Inflammatory macrophage (primary cell): ENCODE measurements at places on chromosomes 12 and 14.

GRCh38 chr14:75630695-75631452, 29.8 kb downstream of the ERG28 start:
- no peak for DNase-seq

DNA sequence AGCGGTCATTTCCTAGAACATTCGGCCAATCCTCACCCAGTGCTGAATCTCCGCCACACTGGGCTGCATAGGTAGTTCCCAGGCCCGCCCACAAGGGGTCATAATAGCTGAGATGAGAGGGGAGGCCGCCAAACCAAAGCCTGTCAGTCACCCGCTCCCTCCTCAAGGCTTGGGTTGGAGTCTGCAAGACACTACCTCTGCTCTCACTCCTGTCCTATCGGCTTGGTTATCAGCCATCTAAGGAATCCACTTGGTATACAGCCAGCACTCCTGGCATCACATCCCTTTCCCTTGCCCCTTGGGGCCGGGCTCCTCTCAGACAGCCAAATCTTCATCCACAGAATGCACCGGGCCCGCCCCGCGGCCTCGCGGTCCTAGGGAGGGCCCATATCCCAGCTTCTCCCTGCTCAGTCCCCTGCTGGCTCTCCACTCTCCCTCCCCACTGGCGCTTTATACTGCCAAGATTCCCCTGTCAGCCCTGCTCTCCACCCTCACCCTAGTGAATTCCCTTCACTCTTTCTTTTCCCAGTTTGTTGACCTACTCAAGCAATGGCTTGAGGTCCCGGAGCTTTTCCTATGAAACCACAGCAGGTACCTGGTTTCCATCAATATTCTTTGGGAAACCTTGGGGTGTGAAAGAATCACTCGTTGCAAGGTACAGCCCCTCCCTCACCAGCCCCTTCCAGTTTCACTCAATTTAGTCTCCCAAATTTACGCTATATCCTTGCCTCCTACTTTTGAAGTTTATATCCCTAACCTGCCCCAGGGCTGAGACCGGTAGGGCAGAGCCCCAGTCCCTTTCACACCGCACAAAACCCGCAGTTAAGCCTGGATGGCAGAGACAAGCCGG, 1.4 kb downstream of the IFFO1 start:
- peak; percentile 67 for DNase-seq

DNA sequence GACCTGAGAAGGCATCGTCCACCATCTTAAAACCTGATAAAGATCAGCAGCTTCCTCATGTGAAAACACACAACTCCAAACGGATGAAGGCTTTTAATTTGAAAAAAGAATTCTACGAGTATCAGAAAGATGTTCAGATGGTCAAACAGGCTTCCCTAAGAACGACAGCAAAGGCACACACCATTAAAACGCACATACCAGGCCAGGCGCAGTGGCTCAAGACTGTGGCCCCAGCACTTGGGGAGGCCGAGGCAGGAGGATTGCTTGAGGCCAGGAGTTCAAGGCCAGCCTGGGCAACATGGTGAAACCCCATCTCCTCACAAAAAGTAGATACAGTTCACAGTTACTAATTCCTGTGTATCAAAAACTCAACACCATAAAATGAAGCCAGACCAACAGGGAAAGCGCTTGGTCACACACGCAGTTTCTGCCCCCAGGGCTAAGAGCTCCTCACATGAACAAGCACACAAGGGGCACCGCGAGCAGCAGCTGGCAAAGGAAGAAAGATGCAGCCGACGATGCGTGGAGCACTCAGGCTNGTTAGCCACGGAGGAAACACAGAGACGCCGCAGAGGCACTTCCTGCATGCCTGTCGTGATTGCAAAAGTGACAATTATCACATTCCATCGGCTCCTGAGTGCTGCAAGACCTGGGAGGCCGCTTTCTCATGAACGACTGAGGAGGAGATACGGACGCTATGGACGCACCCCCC, 78.0 kb downstream of the NOC4L start:
- peak; percentile 43 for DNase-seq

DNA sequence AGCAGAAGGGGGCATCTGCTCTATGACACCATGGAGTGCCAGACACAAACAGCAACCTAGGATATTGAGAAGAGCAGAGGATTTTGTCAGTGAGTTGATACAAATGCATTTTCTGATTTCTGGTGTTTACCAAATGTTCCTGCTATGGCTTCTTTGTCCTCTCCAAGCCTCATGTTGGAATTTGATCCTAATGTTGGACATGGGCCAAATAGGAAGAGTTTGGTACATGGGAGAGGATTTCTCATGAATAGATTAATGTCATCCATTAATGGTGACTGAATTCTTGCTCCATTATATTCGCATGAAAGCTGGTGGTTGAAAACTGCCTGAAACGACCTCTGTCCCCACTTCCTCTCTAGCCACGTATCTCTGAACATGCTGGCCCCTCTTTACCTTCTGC, 1002.2 kb upstream of the FLRT2 start:
- DNase-seq: no peak

- no peak for DNase-seq
Measured at GRCh38 chr12:114933428-114934160, 249.6 kb upstream of the TBX3 start.

DNA sequence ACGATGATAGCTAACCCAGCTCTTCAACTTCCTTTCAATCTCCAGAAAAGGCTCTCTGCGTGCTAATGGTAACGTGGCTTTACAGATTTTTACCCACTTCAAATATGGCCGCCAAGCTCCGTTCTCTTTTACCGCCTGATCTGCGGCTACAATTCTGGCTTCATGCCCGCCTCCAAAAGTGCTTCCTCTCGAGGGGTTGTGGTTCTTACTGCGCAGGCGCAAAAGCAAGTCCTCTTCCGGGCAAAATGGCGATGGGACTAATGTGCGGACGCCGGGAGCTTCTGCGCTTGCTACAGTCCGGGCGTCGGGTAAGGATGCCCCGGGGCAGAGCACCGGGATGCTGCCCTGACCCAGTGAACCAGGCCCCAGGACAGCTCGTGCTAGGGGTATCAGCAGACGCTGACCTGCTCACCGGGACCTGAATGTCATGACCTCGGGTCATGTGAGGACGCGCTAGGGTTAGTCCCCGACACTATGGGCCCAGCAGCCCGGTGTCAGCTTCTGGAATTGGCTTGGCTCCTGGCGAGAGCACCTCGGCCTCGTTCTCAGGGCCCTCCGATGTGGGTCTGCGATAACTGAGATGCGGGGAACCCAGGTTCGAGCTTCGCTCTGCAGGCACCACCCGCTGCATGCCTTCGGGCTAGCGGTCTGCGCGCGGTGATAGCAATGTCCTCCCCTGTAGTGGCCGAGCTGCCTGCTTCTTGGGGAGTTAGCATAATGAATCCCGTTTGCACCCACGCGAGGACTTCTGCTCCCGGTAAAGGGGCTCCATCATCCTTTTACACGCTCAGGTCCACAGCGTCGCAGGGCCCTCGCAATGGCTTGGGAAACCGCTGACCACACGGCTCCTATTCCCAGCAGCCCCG, at the start of gene OXA1L:
TSS of gene OXA1L (plus strand) at position 232 of the 866 bp plus-strand sequence. CDS start at position 246, 14 bp downstream.
- DNase-seq: peak; percentile 99

- no peak for DNase-seq
Measured at GRCh38 chr14:68626386-68626785, 166.5 kb downstream of the ZFP36L1 start.

DNA sequence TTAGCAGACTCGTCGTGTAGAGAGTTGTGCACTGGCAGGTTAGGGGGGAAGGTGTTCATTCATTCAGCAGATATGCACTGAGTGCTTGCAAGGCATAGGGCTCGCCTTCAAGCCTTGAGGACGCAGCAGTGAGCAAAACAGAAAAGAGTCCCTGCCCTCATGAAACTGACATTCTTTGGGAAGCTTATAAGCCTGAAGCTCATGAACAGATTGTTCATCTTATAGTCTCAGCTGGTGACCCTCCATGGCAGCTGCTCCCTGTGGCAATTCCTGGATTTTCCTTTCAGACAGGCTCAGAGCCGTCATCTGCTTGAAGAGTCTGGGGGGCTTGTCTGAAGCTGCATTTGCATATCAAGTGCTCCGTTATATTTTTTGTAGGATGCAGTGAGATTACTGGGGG, 148.4 kb downstream of the PRKCH start:
- no peak for DNase-seq

DNA sequence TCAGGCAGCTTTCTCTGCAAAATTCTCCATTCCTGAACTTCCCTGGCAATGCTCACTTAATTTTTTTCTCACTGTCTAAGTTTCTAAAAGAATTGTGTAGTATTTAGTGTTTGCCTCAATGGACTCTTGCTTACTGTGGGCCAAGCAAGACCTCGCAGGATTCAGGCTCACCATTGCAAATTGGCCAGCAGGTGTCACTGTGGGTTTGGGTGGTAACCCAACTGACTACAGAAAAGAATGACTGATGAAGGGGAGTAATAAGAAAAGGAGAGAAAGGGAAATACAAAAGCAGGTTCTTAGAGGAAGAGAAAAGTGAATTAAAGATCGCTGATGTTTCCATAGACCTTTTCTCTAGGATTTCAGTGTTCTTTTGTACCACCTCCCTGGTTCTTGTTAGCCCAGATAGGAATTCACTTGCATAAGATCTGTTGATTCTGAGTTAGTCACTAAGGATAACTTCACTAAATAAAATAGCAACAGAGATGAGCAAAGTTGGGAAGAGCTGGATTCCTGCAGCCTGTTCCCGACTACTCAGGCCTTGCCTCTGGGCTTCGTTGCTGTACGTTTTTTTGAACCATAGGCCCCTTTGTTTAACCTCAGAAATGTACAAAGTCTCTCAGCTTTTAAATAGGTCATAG, 386.5 kb upstream of the DDHD1 start:
- peak; percentile 39 for DNase-seq

- DNase-seq: no peak
Measured at GRCh38 chr12:102995372-102995771, 37.9 kb downstream of the ASCL1 start.
